ENCODE measurements at places on chromosomes 6 and 20.

DNA sequence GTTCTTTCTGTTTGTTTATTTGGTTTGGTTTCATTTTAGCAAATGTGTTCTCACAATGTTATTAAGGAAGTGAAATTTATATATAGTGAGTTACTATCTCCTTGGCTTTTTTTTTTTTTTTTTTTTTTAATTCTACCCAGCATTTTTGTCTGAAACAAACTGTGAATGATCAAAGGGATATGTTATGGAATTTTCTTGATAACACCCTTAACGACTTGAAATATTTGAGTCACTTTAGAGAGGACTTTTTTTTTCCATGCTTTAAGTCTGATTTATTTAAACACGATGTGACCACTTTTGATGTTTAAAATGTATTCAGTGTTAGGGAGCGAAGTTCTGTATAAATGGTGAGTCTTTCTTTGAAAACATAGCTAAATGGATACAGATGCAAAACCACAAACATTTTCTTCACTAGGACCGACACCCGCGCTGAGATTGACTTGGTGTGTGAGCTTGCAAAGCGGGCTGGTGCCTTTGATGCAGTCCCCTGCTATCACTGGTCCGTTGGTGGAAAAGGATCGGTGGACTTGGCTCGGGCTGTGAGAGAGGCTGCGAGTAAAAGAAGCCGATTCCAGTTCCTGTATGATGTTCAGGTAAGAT, 149.7 kb downstream of the MTHFD1L start:
- no peak for DNase-seq

DNA sequence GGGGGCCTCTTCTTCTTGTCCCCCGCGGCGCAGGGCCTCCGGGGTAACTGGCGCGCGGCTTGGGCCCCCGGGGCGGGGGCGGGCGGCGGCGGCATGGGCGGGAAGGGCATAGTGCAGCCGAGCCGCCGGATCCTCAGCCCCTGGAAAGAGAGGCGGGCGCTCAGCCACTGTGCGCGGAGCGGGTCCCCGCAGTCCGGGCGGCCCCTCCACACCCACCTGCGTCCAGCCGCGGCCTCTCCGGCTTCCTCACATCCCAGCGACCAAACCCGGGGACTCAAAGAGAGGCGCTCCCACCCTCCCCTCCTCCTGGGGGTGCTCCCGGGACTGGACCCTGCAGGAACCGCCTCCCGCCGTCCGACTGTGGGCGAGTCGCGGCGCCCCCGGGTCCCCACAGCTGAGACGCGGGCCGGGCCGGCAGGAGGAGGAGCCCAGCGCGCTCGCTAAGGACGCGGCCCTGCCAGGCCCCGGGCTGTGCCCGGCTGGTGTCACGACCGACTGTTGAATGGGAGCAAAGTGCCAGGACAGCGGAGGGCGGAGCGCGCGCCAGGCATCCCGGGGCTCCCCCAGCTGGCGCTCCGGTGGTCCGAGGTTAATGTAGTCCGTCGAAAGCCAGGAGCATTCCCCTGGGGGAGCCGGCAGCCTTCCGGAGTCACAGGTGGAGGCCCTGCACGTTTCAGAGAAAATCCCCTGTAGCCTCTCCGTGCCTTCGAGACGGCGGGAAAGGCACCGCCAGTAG, at the start of gene PRR18:
Gene PRR18 (minus strand): TSS at position 360 of the 736 bp plus-strand sequence. CDS start 250 bp downstream, at position 110.
- DNase-seq, result no peak

DNA sequence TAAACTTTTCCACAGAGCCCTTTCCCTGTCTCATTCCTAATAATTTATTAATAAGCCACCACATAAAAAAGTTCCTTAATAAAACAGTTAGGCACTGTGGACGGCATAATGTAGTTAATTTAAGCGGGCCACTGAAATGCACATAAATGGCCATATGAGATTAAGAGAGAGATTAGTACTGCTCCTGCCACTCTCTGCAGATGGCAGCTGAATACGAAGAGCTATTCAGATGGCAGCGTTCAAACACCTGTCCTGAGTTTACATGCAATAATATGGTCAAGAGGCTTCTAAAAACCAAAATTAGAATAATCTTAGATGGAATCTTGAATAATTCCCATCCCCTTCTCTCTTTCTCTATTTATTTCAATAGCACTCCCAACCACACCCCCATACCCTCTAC, 461.8 kb downstream of the PKHD1 start:
- no peak for DNase-seq

DNA sequence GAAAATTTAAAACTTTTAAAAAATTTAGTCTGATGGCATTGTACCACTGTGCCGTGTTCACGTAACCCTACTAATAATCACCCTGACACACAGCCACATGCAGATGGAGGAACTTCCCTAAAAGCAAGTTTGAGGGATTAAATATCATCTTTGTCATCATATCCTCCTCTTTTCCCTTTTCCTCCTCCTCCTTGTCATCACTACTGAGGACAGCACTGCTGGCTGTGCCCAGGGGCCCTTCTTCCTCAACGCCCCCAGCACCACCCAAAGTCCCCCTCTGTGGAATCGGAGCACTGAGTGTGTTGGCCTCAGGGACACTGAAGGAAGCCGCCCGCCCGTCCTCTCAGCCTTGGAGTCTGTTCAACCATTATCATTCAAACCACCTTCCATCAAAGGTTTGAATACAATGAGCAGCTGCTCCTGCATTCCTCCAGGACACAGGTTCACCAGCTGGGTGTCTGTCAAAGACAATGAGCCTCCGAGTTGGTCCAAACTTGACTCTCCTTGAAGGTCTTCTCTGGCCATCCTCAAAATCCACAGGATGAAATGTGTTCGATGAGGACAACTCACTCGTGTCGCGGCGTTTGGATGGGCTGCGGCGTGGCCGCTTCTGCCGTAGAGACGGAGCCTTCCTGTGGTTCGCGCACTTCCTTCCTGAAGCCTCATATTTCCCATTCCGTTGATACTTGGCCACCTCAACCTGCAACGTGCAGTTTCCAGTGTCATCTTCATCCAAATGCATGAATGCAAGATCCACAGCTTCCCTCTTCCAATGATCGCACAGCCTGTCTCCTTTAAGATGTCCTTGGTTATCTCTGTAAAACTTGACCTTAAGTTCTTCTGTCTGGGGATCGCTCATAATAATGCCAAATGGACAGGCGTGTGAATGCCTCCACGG, 23.3 kb downstream of the NQO2 start:
- no peak for DNase-seq

DNA sequence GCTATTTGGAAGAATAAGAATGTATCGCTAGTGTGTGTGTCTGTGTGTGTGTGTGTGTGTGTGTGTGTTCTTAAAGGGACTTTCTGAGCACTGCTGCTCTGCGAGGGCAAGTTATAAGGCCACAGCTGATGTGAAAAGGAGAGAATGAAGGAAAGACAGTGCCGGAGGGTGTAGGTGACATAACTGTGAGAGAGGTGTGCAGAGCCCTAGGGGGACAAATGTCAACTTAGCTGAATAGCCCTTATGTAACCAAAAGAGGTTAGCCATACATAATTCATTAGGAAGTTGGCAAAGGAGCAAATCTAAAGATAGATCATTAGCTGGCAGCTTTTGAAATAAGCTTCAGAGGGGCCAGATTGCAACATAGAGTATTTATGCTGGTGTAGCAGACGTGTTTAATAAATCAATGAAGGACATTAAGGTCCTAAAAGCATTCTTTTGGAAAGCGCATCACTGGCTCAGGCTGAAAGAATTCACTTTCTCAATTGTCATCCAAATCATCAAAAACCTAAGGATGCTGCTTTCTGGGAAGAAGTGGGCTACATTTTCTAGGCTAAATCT, 81.0 kb downstream of the NDUFAF5 start:
- DNase-seq, result no peak

DNA sequence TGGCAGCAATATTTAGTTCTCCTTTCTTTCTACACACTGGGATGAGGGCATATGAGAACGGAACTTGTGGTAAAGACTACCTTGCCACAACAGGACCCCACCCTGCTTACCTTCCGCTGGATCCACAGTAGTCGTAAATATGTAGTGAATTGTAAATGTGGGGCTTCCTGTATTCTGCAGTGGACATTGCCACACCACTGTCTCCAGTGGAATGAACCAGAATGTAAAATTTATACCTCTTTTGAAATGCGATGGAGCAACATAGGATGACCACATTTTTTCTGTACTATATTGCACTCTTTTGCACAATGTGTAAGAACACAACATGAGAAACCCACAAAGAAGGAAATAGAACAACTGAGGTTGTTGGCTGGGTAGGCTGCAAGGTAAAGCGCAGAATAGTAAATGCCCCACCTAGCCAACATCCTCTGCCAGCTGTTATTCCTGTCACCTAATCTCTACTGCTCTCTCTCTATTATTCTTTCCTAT, 16.1 kb upstream of the RIPOR2 start:
- no peak for DNase-seq

DNA sequence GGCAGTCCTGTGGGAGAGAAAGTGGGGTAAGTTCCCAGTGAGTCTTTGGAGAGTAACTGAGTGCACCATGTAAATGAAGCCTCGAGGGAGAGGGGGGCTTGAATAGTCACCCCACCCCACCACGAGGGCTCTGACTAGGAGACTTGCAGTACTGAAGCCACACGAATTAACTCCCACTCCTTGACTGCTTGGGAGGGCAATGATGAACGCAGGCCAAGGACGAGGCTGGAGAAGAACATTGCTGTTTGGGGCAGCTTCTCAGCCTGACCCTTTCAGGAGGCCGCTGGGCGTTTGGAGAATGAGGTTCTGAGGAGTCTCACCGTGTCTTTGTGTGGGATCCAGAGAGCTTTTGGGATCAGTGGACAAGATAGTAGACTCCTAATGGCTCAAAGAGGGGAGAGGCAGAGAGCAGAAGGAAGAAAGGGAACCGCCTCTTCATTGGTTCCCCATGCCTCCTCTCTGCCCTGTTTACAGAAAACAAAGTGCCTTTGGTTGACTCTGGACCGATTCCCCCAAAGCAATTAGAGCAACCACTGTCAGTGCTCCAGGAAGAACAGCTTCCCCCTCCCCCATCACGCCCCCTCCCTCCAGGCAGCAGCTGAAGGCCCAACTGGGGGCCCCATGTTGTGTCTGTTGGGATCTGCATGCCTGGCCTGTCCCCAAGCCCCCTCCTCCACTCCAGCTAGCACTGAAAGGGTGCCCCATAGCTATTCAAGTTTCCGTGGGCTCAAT, 41.7 kb upstream of the CDKN1A start:
- DNase-seq, result no peak

GRCh38 chr6:131377112-131377705, 195.8 kb upstream of the ARG1 start:
- no peak for DNase-seq

GRCh38 chr6:2733324-2733723, 17.4 kb downstream of the MYLK4 start:
- DNase-seq, result no peak

DNA sequence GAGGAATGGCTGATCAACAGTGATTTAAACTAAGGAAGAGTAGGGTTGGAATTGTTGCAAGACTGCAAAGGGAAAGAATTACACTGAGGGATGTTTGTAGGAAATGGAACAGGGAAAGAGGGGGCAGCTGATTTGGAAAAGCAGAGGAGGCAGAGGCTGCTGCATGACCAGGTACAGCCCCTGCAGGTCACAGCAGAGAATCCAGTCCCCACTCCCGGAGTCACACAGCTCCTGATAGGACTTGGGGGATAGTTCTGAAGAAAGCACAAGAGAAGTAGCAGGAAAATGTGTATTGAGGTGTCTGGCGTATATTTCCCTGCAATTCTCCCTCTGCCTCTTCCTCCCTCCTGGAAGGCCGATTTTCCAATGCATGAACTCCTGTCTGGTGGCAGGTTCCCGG, 92.5 kb upstream of the PDE10A start:
- no peak for DNase-seq

DNA sequence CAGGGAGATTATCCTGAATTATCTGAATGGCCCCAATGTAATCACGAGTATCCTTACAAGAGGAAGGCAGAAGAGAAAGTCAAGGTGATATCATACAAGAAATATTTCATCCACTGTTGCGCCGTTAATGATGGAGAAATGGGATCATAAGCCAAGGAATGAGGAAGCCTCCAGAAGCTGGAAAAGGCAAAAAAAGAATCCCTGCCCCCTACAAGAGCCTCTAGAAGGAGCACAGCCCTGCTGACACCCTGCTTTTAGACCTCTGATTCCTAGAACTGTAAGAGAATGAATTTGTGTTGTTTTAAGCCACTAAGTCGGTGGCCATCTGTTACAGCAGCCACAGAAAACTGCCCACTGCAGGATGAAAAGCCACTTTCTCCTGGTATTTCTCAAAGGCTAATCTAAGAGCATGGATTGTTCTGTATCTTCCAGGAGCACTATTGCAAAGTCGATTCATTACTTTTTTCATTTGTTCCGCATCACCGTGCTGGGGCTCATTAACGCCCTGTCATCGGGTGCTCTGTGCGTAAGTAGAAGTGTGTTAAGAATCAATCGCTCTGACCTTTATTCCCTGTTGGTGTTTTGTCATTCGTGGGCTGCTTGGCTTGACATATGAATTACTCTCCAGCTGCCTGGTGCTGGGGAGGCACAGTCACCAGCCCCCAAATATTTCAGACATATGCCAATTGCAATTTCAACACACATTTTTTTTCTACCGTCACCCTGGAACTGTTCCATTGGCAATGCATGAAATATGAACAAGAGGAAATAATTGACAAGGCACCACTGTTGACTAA, 117.0 kb downstream of the PCSK2 start:
- DNase-seq, result no peak

DNA sequence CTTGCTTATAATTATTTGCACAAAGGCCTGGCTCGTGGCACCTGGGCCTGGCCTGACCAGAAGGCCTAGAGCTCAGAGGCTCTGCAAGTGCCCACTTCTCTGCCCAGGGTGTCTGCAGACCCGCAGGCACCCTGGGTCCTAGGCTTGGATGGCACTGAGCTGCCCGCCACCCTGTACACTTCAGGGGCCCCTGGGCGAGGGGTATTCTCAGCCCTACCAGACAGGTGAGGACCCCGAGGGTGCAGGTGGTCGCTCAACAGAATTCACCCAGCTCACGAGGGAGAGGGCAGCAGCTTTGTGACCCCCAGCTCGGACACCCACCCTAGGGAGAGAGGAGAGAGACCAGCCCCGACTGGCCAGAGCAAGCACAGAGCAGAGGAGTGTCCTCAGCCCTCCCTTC, 83.9 kb downstream of the RIPOR3 start:
- no peak for DNase-seq

GRCh38 chr6:81562169-81562568, 190.3 kb downstream of the TENT5A start:
- DNase-seq, result no peak

GRCh38 chr6:94680669-94681212, 896.6 kb upstream of the MANEA start:
- no peak for DNase-seq

DNA sequence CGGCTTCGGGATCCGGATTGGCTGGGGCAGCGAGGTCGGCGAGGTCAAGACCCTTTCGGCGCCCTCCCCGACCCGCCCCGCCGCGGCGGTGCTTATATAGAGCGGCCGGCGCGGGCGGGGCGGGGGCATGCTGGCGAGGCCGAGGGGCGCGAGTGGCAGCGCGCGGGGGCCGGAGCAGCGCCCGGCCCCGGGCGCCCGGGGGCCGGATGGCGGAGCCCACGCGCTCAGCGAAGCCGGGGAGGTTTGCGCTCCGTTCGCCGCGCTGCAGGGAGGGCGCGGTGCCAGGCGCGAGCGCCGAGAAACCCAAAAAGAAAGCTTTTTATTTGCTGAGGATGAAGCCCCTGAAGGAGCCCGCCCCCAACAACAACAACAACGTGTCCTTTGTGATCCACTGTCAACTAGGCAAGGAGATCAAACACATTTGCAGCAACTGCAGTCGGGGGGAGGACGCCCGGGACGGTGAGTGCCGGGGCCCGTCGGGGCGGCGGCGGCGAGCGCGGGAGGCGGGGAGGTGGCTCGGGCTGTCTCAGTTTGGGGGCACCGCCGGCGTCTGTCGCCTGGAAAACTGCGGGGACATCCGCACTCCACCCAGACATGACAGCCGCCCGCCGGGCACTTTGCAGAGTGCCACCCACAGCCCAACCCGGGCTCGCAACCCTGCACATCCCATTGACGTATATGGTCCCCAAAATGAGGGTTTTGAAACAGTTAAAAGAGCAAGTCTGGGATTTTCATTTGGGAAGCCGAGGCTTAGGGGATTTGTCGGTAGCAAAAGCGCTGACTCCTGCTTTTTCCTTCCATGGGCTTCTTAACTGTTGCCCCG, 297.3 kb downstream of the PHACTR1 start:
- DNase-seq, result no peak

Data from CD4-positive, CD25-positive, alpha-beta regulatory T cell (primary cell).